ENCODE measurements at places on chromosomes 12 and 14.
A peak's percentile ranks its signal among the peaks of the same experiment; 100 is the strongest.

- no peak for DNase-seq
Observed at GRCh38 chr12:54870617-54871016, 16.3 kb downstream of the MUCL1 start.

- DNase-seq = peak; percentile 58
Observed at GRCh38 chr12:25051656-25052195, 102.8 kb upstream of the BCAT1 start.

DNA sequence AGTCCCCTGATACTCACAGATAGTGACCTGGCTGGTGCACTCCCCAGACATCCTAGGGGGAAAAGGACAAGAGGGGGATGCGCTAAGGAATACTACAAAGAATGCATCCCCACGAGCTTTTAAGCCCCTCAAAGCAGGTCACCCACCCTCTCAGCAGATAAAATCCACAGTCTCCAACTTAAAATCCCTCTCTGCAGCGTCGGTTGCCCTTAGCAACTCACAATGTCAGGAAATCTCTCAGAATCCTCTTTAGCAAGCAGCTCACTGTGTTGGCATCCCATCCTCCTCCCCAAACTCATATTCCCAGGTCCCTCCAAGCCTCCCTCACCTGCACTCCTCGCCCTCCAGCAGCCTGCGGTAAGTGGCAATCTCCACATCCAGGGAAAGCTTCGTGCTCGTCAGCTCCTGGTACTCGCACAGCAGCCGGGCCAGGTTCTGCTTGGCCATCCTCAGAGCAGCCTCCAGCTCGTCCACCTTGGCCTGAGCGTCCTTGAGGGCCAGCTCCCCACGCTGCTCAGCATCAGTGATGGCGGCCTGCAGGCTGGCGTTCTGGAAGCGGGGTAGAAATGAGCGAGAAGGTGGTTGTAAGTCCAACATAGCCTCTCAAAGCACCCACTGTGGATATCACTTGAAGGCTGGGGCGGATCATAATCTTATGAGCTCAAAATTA, 5.5 kb upstream of the KRT79 start:
- no peak for DNase-seq

- DNase-seq = no peak
Observed at GRCh38 chr12:62986844-62987243, 51.9 kb upstream of the PPM1H start.

GRCh38 chr14:77707355-77707723, 484 bp downstream of the ALKBH1 start:
- no peak for DNase-seq

DNA sequence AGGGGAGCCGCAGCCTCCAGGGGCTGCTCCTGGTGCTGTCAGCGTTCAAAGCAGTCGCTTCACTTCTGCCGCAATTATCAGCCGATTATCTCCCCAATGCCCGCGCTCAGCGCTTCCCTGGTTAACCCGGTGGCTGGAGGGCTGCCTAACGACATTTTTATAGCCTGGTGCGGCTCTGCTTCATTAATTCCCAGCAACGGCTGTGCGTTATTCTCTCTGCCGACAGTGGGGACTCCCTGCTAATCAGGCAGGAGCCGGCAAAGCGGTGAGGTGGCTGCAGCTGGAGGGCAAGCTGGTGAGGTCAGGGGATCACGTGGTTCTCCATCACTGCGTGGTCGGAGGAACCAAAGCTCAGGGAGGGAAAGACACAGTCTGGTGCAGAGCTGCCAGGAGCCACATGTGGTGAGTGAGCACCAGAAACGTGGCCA, 62.9 kb downstream of the GLRX5 start:
- no peak for DNase-seq

GRCh38 chr14:77589099-77589498, 27.3 kb downstream of the SPTLC2 start:
- no peak for DNase-seq

DNA sequence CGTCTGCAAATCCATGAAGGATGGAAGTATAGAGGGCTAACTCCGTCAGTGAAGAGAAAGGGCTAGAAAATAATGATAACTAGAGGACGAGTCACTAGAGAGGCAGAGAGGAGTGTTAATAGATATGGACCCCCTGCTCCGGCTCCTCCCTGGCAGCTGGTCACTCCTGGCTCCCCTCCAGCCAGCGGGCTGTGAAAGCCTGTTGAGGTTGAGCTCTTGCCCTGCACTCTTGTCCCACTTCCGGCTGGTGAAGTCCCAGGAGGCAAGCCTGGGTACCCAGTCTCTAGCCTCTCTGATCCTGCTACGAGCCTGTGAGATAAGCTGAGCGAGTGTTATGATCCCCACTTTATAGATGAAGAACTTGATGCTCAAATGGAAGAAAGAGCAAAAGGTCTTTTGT, 90.3 kb downstream of the RFX4 start:
- DNase-seq = no peak

- DNase-seq = no peak
Observed at GRCh38 chr12:14873440-14874185, 12.0 kb downstream of the MGP start.

DNA sequence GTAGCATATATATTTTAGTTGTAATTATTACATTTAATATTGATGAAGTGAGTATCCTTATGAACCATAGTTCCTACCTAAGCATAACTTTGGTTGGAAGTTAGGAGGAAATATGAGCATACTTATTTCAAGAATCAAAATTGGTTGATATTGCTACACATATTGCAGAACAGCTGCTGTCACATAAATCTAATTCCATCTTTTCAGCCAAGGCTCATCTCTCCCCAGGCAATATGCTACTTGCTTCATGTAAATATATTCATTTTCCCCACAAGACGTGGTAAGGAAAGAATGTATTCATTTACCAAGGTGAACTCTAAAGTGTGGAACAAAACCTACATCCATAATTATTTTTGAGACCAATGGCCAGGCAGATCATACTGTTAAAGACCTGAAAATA, 62.5 kb upstream of the HIF1A start:
- DNase-seq = no peak

- no peak for DNase-seq
Observed at GRCh38 chr12:81610955-81611889, 147.9 kb downstream of the PPFIA2 start.

DNA sequence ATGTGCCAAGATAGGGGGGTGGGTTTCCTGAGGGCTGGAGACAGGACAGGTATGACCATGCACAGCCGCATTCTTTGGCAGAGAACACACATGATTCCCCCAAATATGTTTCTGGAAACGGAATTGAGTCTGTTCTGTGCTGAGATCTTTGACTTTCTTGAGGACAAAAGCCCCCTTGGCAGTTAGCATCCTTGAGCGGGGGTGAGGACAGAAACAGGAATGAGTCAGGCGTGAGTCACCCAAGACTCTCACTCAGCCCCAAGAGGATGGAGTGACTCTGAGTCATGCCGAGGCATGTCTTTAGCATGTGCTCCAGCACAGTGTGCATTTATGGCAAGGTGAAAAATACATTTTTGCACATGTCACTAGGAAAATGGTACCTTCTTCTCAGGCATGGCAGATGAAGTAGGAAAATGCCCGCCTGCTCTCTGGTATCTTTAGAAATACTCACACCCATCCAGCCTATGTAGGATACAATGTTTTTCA, 52.1 kb downstream of the DAD1 start:
- DNase-seq = peak; percentile 79

GRCh38 chr12:53567961-53568808, 58.0 kb downstream of the ATF7 start:
- no peak for DNase-seq

GRCh38 chr14:74620923-74621322, 8.9 kb upstream of the LTBP2 start:
- no peak for DNase-seq

DNA sequence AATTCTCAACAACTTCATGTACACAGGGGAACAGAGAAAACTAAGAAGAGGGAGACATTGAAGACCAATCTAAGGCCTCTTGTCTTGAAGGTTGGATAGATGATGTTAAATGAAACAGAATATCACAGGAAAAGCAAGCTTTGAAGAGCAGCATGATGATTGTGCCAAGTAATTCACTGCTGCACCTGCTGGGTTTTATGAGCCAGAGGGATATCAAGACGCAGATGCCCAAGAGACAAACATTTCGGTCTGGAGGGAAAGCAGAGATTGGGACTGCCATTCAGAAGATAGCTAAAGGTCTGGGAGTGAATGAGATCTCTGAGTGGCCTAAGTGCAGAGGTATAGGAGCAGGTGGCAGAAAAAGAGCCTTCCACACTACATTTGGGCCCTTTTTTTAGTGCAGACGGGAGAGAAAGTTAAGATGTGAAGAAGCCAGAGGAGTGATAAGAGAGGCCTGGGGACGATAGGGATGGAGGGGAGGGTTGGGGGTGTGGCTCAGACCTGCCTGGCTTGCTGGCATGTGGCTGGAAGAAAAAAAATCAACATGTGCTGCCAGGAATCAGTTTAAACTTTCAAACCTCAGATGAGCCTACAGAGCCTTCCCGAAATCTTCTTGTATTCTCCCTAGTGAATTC, 200.6 kb downstream of the AEBP2 start:
- DNase-seq = no peak

DNA sequence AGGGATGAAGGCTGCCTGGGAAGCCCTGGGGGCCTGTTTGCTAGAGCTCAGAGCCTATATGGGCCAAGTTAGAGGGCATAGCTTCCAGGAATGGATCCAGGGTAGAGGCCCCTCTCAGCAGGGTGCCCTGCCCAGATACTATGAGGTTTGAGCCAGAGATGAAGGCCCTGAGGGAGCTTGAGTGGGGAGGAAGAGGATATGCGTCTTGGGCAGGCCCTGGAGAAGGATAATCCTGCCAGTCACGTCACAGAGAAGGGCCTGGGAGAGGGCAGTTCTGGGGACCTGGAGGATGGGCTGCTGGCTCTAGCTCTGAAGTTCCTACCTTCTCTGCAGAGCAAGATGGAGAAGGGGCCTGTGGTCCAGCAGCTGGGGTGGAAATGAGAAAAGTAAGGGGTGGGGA, 5.9 kb upstream of the CACNB3 start:
- no peak for DNase-seq

- peak; percentile 57 for DNase-seq
Observed at GRCh38 chr14:98548071-98548686, 723.8 kb downstream of the BCL11B start.

GRCh38 chr12:25018146-25018545, 69.2 kb upstream of the BCAT1 start:
- DNase-seq = no peak

DNA sequence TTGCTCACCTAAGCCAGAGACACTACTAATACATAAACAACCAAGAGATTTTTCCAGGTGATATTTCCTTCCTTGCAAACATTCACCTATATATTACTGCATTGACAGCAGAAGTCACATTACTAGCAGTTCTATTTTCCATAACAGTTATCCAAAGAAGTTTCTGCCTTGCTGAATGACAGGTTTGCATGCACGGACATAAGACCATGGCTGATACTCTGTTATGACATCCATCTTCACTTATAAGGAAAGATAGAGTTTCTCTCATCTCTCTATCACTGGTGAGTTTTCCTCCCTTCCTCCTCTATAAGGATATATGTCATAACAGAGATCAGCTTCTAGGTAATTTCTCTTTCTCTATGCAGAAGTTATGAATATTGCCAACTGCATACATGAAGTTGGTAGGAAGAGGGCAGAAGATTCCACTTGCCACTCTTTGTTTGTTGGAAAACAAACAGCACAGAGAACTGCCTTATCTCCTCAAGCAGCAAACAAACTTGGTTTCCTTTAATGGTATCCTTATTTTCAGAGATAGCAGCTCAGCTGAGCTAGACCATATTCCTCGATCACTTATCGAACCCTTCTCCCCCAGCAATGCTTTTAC, 557.0 kb downstream of the VRK1 start:
- DNase-seq = no peak

GRCh38 chr14:51871846-51872245, 11.4 kb downstream of the GNG2 start:
- no peak for DNase-seq

DNA sequence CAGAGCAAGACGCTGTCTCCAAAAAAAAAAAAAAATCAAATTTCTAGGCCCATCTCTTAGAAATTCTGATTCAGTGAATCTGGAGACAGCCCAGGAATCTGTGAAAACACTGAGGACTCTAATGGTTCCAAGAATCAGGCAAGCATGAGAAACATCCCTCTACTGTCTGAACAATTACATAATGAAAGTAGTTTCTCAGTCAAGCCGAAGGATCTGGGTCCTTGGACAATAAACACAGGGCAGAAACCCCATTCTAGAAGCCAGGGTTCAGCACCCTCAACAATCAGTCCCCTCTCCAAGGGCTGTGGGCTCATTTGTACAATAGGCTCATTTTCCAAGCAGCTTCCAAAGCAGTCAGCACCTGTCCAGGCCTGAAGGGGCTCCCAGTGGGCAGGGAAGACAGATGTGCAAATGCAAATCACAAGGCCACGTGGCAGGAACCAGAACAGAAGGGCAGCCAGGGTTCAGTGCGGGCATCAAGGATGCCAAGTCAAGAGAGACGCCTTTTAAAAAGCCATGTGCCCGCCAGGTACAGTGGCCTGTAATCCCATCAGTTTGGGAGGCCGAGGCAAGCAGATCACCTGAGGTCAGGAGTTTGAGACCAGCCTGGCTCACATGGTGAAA, 96.1 kb downstream of the KSR2 start:
- DNase-seq = no peak

DNA sequence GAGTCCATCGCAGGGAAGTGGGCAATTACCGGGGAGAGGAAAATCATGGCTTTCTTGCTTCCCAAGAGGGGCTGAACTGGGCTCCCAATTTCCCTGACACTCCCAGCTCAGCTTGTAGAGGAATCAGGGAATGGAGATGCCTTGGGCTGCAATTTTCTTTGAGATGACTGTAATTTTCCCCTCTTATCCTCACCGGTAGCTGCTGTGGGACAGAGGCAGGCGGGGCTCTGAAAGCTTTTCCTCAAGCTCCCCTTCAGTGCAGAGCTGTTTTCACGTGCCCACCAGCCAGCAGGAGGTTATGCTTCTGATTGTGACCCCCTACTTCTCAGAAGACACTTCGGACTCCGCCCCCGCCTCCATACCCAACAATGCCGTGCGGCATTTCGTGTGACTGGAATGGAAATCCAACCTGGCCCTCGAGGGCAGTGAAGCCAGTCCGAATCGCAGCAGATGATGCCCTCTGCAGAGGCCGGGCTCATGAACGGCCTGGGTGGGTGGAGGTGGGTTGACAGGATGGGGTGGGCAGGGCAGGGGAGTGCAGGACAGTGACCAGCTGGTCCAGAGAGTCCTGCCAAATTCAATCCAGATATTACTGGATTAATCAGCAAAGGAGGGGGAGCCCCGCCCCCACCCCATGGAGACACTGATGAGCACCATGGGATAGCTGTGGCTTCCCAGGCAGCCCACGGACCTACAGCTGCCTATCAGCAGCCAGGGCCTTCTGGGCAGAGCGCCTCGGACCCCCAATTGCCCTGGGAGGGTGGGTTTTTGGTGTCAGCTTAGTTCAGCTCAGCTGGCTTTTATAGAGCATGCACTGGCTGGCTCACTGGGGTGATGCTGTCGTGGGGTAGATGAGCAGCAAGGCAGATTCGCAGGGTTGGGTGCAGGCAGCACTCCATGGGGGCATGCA, 37.6 kb downstream of the RTL1 start:
- no peak for DNase-seq

- DNase-seq = peak; percentile 9
Observed at GRCh38 chr12:56679883-56680575, 8.1 kb downstream of the PTGES3 start.

GRCh38 chr12:106019144-106019543, 119.6 kb downstream of the NUAK1 start:
- no peak for DNase-seq
